Stimulated activated CD8-positive, alpha-beta memory T cell treated with anti-CD3 and anti-CD28 coated beads, Interleukin-15, amount 100 ng/mL, for 1 hour (primary cell): ENCODE measurements at places on chromosomes 7 and 10.

DNA sequence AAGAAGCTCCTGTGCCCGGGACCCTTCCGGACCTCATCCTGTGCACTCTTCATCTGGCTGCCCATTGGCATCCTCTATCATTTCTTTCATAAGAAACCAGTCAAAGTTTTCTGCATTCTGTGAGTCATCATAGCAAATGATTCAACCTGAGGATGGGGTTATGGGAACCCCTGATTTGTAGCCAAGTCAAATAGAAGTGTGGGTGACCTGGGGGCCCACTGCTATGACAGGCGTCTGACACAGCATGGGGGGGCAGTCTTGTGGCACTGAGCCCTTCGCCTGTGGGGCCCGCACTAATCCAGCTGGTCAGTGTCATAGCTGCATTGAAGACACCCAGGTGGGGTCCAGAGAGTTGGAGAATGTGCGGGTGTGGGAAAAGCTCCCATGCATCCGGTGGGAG lies 230.4 kb downstream of the USP6NL start:
- no peak for DNase-seq

DNA sequence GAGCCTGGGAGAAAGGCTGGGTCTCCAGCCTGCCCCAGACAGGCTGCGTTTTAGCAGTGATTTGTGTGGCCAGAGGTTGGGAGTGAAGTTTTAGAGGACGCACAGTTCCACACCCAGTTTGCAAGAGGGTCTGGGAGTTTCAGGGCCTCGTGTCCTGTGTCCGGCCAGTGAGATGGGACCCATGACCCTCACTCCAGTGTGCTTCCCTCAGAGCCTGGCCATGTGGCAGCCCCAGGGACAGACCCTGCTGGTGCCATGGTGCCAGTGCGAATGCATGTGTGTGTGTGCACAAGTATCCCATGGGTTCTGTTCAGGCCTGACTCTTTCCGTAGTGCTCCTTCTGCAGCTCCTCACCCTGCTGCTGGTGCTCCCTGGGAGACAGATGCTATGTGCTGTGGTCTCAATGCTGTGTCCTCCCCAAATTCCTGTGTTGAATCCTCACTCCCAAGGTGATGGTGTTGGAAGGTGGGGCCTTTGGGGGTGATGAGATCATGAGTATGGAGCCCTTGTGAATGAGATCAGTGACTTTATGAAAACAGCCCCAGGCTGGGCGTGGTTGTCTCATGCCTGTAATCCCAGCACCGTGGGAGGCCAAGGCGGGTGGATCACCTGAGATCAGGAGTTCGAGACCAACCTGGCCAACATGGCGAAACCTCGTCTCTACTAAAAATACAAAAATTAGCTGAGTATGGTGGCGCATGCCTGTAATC lies 16.5 kb downstream of the ECHDC3 start:
- DNase-seq = no peak

GRCh38 chr7:155283565-155284194 lies 14.0 kb upstream of the INSIG1 start:
- no peak for DNase-seq

DNA sequence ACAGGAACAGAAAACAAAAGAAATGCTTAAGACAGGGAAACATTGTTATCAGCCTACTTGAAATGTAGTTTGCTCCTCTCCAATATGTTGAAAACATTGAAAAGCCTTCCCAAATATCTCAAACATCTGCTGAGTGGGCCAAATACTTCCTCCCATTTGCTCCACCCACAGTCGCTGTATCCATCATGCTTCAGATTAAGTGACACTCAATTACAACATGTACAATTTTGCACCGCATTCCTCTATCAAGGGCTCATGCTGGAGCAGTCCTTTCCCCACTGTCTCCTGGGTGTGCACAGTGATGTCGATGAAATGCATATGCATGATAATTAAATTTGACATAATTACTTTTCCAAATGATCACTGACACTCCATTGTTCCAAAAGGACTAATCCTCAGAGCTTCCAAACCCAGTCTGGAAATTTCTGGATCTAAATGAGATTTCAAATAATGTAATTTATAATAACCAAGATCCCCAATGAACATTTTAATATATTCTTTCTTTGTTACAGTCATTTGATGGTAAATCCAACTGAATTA lies 604.6 kb downstream of the GRID1 start:
- DNase-seq = no peak

DNA sequence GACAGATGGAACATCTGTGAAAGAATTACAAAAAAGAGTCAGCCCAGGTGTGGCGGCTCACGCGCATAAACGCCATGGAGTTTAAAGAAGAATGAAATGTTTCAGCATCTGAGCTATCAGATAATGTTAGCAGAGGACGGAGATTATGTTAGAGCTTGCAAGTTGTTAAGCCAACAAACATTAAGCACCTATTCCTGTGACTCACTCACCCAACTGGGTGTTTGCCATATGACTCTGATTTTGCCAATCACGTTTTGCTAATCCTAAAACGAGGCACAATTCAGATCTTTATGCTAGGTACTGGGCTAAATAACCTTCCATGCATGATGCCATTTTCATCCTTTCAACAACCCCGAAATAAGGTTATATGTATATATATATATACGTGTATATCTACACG lies 29.0 kb upstream of the CCNY start:
- no peak for DNase-seq

- DNase-seq = no peak
Measured at GRCh38 chr10:60932756-60933155, 11.2 kb downstream of the RHOBTB1 start.

DNA sequence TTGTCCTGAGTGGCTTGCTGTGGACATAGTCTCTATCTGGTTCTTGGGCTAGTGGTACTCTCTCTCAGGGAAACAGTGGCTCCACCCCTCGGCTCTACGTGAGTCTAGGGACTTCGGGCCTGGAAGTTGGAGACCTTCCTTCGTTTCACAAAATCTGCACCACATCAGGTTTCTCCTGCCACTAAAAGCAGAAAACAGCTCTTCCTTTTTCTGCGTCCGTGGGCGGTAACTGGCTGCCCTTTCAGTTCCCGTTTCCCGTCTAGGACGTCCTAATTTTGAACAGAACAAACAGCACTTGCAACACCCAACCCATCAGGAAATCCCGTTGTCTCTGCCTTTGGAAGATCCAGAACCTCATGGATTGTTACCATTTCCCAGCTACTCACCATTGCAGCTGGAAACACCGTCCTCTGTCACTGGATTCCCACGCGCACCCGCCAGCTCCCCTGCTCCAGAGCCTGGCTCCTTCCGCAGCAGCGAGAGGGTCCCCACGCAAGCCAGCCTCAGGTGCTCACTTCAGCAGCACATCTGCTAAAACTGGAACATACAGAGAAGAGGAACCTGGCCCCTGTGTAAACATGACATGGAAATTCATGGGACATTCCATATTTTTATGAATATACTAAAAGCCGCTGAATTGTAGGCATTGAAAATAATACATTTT lies 311.4 kb upstream of the AKR1E2 start:
- no peak for DNase-seq

DNA sequence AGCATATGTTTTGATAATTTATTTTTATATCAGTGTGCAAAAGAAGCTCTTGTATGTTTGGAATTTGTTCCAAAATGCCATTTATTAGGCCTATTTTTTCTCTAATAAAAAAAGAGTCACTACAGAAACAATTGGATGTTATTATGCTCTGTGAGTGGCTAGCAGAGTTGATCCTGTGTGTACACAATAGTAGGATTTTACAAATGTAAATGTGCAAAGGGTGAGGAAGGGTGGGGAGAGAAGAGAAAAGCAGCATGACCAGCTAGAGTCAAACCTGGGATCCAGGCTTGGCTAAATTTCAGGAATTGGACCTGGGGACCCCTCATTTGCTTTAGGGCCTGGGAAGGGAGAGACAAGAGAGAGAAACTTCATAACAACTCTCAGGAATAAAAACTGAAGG lies 32.5 kb downstream of the SEMA3A start:
- no peak for DNase-seq

DNA sequence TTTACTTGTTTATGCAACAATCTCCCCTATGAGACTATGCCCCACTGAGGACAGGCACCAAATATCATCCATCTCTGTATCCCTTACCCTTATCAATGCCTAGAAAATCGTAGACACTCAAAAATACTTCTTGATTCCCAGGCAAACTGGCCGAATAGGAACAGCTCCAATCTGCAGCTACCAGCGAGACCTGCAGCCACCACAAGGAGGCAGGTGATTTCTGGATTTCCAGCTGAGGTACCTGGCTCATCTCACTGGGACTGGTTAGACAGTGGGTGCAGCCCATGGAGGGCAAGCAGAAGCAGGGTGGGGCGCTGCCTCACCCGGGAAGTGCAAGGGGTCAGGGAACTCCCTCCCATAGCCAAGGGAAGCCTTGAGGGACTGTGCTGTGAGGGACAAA lies 10.8 kb upstream of the PPP1R3C start:
- no peak for DNase-seq

GRCh38 chr10:113712755-113713639 lies 33.3 kb downstream of the CASP7 start:
- DNase-seq = no peak

DNA sequence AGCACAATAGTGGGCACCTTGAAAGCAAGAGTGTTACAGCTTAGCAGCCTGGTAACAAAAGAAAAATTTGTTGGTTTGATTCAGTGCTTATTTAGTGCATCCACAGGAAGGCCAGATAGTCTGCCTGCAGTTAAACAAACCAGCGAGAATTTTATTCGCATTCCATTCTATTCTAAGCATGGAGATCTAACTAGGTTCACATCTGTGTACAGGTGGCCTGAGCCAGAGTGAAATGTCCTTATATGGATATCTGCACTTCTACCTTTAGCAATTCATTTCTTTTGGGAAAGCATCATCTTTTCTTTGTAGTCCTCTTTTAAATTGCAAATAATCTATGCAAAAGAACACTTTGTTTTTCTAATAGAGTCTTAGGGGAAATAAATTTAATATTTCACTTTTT lies 659.0 kb upstream of the FZD8 start:
- DNase-seq = no peak

DNA sequence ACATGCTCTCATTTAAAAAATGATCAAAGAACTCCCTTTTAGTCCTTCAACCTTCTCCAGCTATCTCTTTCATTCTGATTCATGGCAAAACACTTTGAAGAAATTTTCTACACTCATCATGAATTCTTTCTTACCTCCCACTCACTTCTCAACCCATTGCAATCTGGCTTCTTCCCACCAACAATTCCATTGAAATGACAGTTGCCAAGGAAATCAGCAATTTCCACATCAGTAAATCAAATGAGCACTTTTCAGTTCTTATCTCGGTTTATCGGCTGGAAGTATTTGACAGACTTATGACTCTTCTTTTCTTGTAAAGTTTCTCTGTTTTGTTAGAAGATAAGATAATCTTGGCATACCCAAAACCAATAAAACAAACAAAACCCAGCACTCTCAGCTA lies 99.1 kb upstream of the CACNA2D1 start:
- no peak for DNase-seq

DNA sequence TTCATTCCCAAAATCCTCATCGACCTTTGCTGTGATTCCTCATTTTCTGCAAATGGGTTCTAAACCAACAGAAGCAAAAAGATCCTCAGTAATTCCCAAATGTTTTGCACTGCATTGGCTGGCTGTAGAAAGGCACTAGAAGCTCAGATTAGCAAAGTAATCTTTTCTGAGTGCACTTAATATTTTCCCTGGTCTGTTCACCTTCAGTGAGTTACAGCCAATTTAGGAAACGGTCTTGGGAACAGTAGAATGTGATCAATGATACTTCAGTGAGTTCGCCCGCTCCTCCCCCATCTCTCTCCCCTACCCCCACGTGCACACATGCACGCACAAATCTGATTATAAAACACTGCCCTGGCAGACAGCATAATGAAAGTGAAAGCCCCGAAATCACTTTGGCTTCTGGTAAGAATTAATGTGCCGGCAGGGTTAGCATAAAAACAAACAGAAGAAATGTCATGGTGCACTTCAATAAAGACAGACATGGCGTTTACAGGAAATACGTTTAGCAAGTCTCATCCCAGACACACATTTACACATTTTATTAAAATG lies 201.3 kb upstream of the CDCA7L start:
- no peak for DNase-seq

GRCh38 chr7:48175019-48175418 lies 3.8 kb downstream of the ABCA13 start:
- no peak for DNase-seq

- no peak for DNase-seq
Measured at GRCh38 chr7:2802504-2803341, 41.4 kb downstream of the GNA12 start.

DNA sequence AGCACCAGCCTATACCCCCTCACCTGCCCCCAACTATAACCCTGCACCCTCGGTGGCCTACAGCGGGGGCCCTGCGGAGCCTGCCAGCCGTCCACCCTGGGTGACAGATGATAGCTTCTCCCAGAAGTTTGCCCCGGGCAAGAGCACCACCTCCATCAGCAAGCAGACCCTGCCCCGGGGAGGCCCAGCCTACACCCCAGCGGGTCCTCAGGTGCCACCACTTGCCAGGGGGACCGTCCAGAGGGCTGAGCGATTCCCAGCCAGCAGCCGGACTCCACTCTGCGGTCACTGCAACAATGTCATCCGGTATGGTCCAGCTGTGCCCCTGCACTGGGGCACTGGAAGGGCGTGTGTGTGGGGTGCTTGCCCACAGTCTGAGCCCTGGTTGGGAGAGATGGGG lies 40.0 kb upstream of the BMPR1A start:
- DNase-seq = no peak

GRCh38 chr10:11480687-11481086 lies 130.8 kb downstream of the USP6NL start:
- DNase-seq = no peak

GRCh38 chr7:135942614-135943013 lies 34.5 kb downstream of the MTPN start:
- no peak for DNase-seq

DNA sequence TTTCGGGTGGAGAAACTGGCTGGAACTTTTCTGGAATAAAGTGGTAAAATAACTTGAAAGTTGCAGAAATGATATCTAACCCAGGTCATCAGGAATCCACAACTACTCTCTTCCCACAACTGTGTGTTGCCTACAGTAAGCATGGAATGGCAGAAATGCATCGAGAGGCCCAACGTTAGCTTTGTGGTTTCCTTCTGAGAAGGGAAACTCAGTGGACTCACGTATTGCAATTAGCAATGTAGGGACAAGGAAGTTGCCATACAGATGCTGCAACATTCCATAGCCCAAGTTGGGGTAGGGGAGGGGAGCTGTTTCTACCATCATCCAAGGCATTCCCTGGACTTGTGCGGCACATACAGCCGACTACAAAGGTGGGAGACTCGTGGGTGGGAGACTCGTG lies 1.9 kb downstream of the PON1 start:
- DNase-seq = no peak

DNA sequence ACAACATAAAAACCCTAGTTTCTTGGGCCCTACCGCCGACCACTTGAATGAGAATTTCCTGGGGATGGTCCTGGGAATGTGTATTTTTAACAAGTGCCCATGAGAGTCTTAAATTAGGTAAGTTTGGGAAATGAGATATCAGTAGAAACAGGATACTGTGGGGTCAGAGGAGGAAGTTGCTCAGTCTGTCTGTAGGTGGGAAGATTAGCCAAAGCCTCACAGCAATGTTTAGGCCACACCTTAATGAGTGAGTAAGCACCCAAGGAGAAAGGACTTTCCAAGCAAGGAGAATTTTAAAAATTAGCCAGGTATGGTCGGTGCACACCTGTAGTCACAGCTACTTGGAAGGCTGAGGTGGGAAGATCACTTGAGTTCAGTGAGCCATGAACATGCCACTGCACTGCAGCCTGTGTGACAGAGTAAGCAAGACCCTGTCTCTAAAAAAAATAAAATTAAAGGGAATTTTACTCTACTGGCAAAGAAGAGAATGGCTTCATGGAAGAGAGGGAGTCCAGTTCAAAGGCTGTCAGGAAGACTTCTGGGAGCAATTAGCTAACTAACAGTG lies 31.9 kb downstream of the PAPSS2 start:
- DNase-seq = no peak

GRCh38 chr10:35216303-35216905 lies 89.8 kb downstream of the CREM start:
- no peak for DNase-seq

- no peak for DNase-seq
Measured at GRCh38 chr10:29276251-29276850, 12.5 kb upstream of the LYZL1 start.
